ENCODE measurements at places on chromosomes 6 and 20. TPM values are rescaled to one million over a fixed set of nuclear protein-coding genes. Genes with fewer than 3 reads are reported as not detected.

Gene SMPDL3A
- 0.13 TPM for total RNA-seq

DNA sequence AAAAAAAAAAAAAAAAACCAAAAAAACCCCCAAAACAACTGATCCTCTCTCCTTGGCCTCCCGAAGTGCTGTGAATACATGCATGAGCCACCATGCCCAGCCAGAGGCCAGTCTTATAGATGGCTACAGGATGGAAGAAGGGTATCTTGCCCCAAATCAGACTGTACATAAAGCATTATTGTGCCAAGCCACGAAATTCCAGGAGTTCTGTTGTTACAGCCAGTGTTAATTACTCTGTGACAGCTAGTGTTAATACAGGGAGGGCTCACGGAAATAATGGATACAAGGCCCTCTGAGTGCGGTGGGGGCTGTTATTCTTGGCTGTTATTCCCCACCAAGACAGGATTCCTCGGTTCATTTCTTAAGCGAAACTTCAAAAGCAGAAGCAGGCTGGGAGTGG is 1.4 kb upstream of the CLPSL2 start:
- H3K27ac ChIP-seq: no peak overlapping the region
- H3K27me3 ChIP-seq: peaks cover 30% of the 10 kb centered on the region
- peaks cover 2% of the 10 kb centered on the region for H3K4me1 ChIP-seq
- H3K4me3 ChIP-seq: no peak overlapping the region

Gene SERAC1
- total RNA-seq: 7.0 TPM

Gene LTV1
- total RNA-seq: 18.8 TPM

Gene HCRTR2
- not detected for total RNA-seq

Gene FAM83D
- 19.9 TPM for total RNA-seq

- H3K27me3 ChIP-seq: peaks cover 5% of the 10 kb centered on the region
- DNase-seq: no peak
- no peaks in the 10 kb centered on the region for H3K36me3 ChIP-seq
These were observed 38.9 kb upstream of the CLIC5 start for GRCh38 chr6:46054516-46054915.

- no peak for DNase-seq
- no peak overlapping the region for H3K27ac ChIP-seq
- H3K27me3 ChIP-seq: peaks cover 7% of the 10 kb centered on the region
- no peaks in the 10 kb centered on the region for H3K36me3 ChIP-seq
These were observed 91.3 kb upstream of the HEY2 start for GRCh38 chr6:125658136-125658535.

Gene PTCHD4
- not detected for total RNA-seq

DNA sequence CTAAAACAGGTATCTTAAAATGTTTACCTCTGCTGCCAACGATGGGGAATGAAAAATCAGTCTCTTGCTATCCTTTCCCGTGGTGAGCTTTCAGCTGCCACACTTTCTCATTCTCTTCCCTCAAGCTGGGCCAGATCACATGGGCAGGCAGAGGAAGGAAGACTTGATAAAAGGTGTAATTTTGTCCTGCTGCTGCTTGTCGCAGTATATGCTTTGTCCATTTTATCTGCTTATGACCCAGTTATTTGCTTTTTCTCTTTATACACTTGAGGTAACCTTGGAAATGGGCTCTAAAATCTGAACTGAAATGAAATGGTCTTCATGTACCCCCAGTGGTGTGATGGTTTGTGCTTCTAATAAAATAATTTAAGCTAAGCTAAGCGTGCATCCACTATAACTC is 695.9 kb upstream of the FLRT3 start:
- H3K4me3 ChIP-seq: no peak overlapping the region
- no peaks in the 10 kb centered on the region for H3K27me3 ChIP-seq
- no peaks in the 10 kb centered on the region for H3K36me3 ChIP-seq

DNA sequence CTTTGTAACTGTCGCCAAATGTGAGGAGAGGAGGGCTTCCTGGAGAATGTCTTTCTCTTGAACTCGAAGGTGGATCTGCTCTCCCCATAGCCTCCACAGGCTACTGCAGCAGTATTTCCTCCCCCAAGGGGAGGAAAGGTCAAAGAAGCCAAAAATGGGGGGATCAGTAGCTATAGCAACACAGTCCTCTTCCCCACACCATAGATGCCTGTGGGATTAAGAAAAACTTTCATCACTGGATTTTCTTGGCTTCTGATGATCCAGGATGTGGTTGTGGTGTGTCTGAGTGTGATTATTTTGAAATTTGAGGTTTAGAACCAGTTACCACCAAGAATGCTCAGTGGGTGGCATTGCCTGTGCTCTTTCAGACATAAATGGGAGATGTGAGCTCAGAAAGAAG is 140.1 kb upstream of the SPACA1 start:
- H3K4me1 ChIP-seq: peaks cover 25% of the 10 kb centered on the region
- DNase-seq: peak; percentile 32
- no peak overlapping the region for H3K4me3 ChIP-seq
- H3K27me3 ChIP-seq: peaks cover 45% of the 10 kb centered on the region

- H3K27ac ChIP-seq: no peak overlapping the region
- H3K27me3 ChIP-seq: peaks cover 5% of the 10 kb centered on the region
- H3K36me3 ChIP-seq: no peaks in the 10 kb centered on the region
- H3K4me1 ChIP-seq: no peaks in the 10 kb centered on the region
- H3K4me3 ChIP-seq: no peak overlapping the region
These were observed 33.1 kb upstream of the FAM135A start for GRCh38 chr6:70380252-70380651.

- DNase-seq: no peak
- H3K36me3 ChIP-seq: peaks cover 19% of the 10 kb centered on the region
- H3K27ac ChIP-seq: no peak overlapping the region
- H3K4me1 ChIP-seq: peaks cover 37% of the 10 kb centered on the region
- H3K27me3 ChIP-seq: peaks cover 10% of the 10 kb centered on the region
These were observed 56.5 kb downstream of the ARMC2 start for GRCh38 chr6:108904741-108905140.

Gene EDN1
- not detected for total RNA-seq
